OCI-M1 (cell line): ENCODE measurements at places on chromosomes 5 and 9.

DNA sequence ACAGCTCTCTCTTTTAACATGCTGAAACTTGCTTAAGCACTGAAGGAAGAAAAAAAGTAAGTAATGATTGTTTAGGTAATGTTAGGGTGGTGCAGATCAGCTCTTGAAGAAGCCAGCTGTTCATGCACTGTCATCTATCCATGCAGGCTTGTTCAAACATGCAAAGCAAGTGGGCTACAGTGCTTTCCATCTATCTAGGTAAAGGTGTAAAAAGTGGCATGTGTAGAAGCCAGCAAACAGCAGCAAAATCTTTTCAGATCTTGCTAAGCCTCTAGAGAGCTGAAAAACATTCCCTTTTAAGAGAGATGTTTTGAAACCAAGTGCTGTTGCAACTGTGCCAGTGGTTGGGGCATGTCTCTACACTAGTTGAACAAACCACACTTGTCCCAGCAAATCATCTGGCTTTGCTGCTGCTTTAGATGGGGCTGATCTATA is 214.4 kb downstream of the EFNA5 start:
- no peak for DNase-seq

- peak; percentile 37 for DNase-seq
These were observed 267.4 kb upstream of the VLDLR start for GRCh38 chr9:2354216-2354615.

GRCh38 chr5:11785771-11786352 is 118.4 kb downstream of the CTNND2 start:
- DNase-seq = no peak

DNA sequence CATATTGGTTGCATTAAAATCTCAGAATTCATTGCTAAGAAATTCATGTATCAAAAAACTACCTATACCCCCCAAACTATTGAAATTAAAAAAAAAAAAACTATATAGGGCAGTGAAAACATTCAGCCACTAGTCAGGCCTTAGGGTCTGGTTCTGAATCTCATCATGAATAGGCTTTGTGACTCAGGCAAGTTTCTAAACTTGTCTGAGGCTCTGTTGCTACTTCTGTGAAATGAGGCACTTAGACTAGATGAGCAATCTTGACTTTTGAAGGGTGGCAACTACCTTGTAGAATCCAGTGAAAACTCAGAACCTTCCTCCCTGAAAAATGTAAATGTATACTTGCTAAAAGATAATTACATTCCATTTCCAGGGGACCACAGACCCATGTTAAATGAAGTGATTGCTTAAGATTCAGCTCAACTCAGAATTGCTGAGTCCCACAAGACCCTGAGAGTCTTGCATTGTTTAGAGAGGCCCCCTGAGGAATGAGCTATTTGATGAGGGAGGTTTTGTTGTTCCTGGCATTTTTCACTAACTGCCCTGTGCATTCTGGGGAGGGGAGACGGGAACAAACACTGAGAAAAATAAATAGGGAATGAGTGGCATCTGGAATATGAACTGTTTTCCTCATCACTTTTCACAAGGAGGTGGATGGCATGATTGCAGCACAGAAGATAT is 29.5 kb downstream of the RAI14 start:
- no peak for DNase-seq

- DNase-seq = peak; percentile 93
These were observed at the start of the genes KIAA0825 and SLF1 for GRCh38 chr5:94618493-94619328. TSS of gene KIAA0825 (minus strand) at chr5:94618604. CDS start at chr5:94537126, 81,478 bp downstream. TSS of gene SLF1 (plus strand) at chr5:94618669. CDS start at chr5:94628811, 10,142 bp downstream.
